ENCODE measurements at places on chromosomes 2 and 18. TPM values are rescaled to one million over a fixed set of nuclear protein-coding genes. Genes with fewer than 3 reads are reported as not detected.

The ANKRD29 gene
- total RNA-seq = 16.7 TPM

The ALPI gene
- not detected for total RNA-seq

The MARCO gene
- not detected for total RNA-seq

The IL1R2 gene
- total RNA-seq = 0.63 TPM

The CD207 gene
- total RNA-seq = not detected

The HRH4 gene
- total RNA-seq = not detected

The FBXO48 gene
- 0.45 TPM for total RNA-seq

The C2orf15 gene
- total RNA-seq = 0.99 TPM

The GAREM1 gene
- total RNA-seq = 4.4 TPM

The NRP2 gene
- 157 TPM for total RNA-seq

The UCN gene
- total RNA-seq = 2.0 TPM

The SIX3 gene
- total RNA-seq = 1.6 TPM

The ACVR1C gene
- 0.08 TPM for total RNA-seq

The KIAA2012 gene
- total RNA-seq = not detected

The DGKD gene
- 52.0 TPM for total RNA-seq

The MREG gene
- 5.0 TPM for total RNA-seq

The PROKR1 gene
- total RNA-seq = not detected

The RTP5 gene
- not detected for total RNA-seq

The RGPD4 gene
- total RNA-seq = 0.11 TPM

The DSC2 gene
- 0.86 TPM for total RNA-seq

The ACTR1B gene
- total RNA-seq = 46.8 TPM

The C1QL2 gene
- 0.28 TPM for total RNA-seq

The POTEC gene
- not detected for total RNA-seq

The CLHC1 gene
- total RNA-seq = 3.0 TPM

The SCG2 gene
- 1.2 TPM for total RNA-seq

The TUBA3E gene
- 0.78 TPM for total RNA-seq

The PHLPP1 gene
- 8.3 TPM for total RNA-seq

The SMC6 gene
- 21.6 TPM for total RNA-seq

The UBR3 gene
- total RNA-seq = 10.4 TPM

The CCDC85A gene
- 0.12 TPM for total RNA-seq

The ADGRF3 gene
- 0.10 TPM for total RNA-seq

The ERCC3 gene
- 46.3 TPM for total RNA-seq

The POTEE gene
- 0.04 TPM for total RNA-seq

The CFC1 gene
- not detected for total RNA-seq

The ATP8B1 gene
- 9.0 TPM for total RNA-seq

The SLC30A3 gene
- total RNA-seq = 3.6 TPM

The ABHD1 gene
- 1.2 TPM for total RNA-seq

The CTLA4 gene
- not detected for total RNA-seq

The PNKD gene
- total RNA-seq = 64.1 TPM

The GALNT3 gene
- total RNA-seq = 0.11 TPM

The MBP gene
- 18.0 TPM for total RNA-seq

The GPAT2 gene
- not detected for total RNA-seq

The MOCOS gene
- total RNA-seq = 2.7 TPM

The GPR75 gene
- total RNA-seq = 2.0 TPM

The CD8B2 gene
- total RNA-seq = not detected

The FAP gene
- total RNA-seq = not detected

The CHRNA1 gene
- not detected for total RNA-seq

The CDCA7 gene
- 43.9 TPM for total RNA-seq

The EVX2 gene
- not detected for total RNA-seq

The BOD1L2 gene
- not detected for total RNA-seq

The MC5R gene
- total RNA-seq = not detected

The CPO gene
- not detected for total RNA-seq

The SERPINB11 gene
- not detected for total RNA-seq

The SKOR2 gene
- not detected for total RNA-seq

The FBXO15 gene
- total RNA-seq = 0.90 TPM

The GPC1 gene
- 214 TPM for total RNA-seq

The FSHR gene
- not detected for total RNA-seq

The COL4A3 gene
- total RNA-seq = 0.28 TPM
